Naive thymus-derived CD4-positive, alpha-beta T cell (primary cell): ENCODE measurements at places on chromosomes 5 and 9. TPM values are rescaled to one million over a fixed set of nuclear protein-coding genes. Genes with fewer than 3 reads are reported as not detected.

Gene TPM2
- total RNA-seq = 136 TPM

Gene MARCHF6
- 85.4 and 92.4 TPM in 2 replicates for total RNA-seq

Gene FAM120AOS
- total RNA-seq = 47.2 TPM

DNA sequence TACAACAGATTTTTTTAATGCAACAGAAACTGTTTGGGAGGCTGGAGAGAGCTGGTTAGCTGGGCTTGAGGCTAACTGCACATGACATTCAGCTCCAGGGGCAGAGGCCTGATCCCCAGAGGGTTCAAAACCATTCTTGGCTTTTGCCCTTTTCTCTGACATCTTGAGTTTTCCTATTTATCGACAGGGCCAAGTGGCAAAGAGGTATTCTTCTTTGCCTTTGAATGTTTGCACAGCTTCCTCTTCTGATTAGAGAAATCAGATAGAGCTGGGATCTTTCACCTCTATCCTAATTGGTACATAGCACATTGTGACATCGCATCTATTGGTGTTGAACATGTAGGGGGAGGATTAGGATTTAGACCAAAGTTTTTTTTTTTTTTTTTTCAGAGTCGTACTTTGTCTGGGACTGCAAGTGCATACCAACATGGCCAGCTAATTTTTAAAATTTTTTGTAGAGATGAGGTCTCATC, 143.7 kb downstream of the ACTBL2 start:
- no peak overlapping the region for H3K27ac ChIP-seq
- H3K4me1 ChIP-seq = no peaks in the 10 kb centered on the region
- H3K27me3 ChIP-seq = no peaks in the 10 kb centered on the region
- DNase-seq = no peak

- DNase-seq = no peak
- H3K27ac ChIP-seq = no peak overlapping the region
- no peaks in the 10 kb centered on the region for H3K4me1 ChIP-seq
These were observed 139.4 kb upstream of the RAI14 start for GRCh38 chr5:34516686-34517085.

GRCh38 chr9:129765764-129766317, 13.0 kb upstream of the PTGES start:
- no peak overlapping the region for H3K4me3 ChIP-seq
- H3K4me1 ChIP-seq = no peaks in the 10 kb centered on the region
- H3K27me3 ChIP-seq = no peaks in the 10 kb centered on the region
- no peaks in the 10 kb centered on the region for H3K36me3 ChIP-seq
- no peak overlapping the region for H3K27ac ChIP-seq

GRCh38 chr9:38133595-38133994, 64.6 kb upstream of the SHB start:
- H3K36me3 ChIP-seq = no peaks in the 10 kb centered on the region
- no peaks in the 10 kb centered on the region for H3K27me3 ChIP-seq
- H3K4me1 ChIP-seq = no peaks in the 10 kb centered on the region
- H3K27ac ChIP-seq = no peak overlapping the region
- H3K4me3 ChIP-seq = no peak overlapping the region

Gene GPR21
- total RNA-seq = 1.7 TPM in 1 of 2 replicates, not detected in the other

- H3K27me3 ChIP-seq = no peaks in the 10 kb centered on the region
- no peaks in the 10 kb centered on the region for H3K36me3 ChIP-seq
- no peak overlapping the region for H3K4me3 ChIP-seq
- DNase-seq = no peak
These were observed 370.3 kb upstream of the IRX1 start for GRCh38 chr5:3225201-3225960.

Gene TRIM36
- total RNA-seq = 0.12 TPM in 1 of 2 replicates, not detected in the other
